ENCODE measurements at places on chromosomes 2 and 18.
A peak's percentile ranks its signal among the peaks of the same experiment; 100 is the strongest.

DNA sequence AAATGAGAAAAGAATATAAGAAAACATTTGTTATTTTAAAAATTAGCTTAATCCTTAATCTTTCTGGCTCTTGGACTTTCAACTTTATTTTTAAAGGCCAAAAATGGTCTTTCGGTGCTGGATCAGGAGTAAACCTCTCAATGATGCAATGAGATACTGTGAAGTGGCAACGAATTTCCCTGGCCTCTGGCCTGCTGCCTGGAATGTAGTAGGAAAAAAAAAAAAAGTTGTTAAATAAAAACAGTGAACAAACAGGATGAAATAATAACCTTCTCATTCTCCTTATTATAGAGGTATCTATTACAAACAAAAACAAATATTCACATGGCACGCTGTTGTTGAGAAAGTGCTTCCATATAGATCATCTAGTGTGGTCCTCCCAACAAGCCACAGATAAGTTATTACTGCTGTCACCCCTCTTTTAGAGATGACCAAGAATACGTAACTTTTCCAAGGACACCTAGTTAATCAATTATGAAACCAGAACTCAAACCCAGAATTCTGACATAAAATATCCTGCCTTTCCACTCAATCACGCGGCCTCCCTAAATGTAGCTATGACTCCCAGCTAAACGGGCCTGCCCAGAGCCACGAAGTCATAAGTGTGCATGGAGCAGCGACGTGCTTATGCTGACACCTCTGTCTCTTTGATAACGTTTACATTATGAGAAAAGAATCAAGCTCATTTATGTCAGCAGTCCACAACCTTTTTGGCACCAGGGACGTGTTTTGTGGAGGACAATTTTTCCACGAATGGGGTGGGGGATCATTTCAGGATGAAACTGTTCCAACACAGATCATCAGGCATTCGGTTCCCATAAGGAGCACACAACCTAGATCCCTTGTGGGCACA lies 170.9 kb downstream of the BCL2 start:
- DNase-seq: no peak

DNA sequence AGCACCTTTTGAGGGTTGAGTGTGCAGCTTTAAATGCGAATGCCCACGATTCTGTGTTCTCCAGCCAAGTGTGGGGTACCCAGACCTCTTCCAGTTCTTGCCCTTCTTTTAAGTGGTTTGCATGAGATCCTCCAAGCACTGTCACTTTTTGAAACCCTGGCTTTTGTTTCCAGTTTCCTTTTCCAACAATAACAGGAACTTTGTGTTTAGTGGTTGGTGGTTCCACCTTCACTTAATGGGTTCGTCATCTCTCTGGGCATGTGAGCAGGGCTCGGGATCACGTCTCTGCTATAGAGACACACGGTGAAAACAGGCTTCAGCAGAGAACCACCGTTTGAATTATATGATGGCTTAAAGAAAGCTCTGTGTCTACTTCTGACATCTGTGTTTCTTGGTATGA lies 197.6 kb downstream of the LDLRAD4 start:
- no peak for DNase-seq

GRCh38 chr2:20052861-20053281 lies 1.4 kb upstream of the LAPTM4A start:
- no peak for DNase-seq

GRCh38 chr18:75003764-75004690 lies 204.9 kb downstream of the PTGR3 start:
- DNase-seq: no peak

- DNase-seq: peak; percentile 8
Observed at GRCh38 chr2:24083567-24084385, 858 bp downstream of the TP53I3 start.

DNA sequence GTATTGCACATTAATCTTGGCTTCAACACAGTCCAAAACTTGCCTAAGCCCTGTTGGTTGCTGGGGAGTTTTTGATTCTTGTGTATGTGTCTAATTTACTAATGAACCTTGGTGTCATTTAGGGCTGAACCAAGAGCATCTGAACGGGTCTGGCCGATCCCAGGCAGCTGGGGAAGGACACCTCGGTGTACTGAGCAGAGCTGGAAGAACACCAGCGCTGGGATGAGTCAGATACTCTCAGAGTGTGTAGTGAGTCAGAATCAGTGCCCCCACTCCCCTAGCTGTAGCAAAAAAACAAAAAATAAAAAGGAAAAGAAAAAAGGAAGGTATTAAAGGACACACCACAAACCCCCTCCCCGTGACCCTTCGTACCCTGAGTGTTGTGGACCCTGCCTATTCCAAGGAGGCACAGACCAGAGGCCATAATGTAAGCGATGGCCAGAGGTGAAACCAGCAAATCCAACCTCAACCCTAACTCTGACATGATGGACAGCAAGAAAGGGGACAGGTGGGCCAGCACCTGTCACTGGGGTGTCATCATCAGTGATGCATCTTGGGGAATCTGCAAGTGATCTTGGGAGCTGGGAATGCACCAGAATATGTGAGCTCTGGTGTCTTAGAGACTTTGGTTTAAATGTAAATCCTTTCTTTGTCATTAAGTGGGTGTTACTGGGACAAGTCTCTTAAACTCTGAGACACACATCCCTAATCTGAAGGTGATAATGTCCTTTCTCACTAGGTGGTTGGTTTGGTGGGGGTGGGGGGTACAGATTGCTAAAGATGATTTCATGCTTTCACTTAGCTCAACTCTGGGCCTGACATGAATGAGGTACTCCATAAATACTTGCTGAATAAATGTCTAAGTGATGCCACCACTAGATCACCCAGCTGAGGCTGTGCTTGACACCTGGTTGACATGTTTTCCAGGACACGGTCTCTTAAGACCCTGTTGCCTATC lies 34.2 kb upstream of the NCOA1 start:
- DNase-seq: no peak

- no peak for DNase-seq
Observed at GRCh38 chr2:76318848-76319360, 608.2 kb upstream of the GCFC2 start.

- DNase-seq: no peak
Observed at GRCh38 chr18:49677762-49678413, 116.0 kb downstream of the LIPG start.

DNA sequence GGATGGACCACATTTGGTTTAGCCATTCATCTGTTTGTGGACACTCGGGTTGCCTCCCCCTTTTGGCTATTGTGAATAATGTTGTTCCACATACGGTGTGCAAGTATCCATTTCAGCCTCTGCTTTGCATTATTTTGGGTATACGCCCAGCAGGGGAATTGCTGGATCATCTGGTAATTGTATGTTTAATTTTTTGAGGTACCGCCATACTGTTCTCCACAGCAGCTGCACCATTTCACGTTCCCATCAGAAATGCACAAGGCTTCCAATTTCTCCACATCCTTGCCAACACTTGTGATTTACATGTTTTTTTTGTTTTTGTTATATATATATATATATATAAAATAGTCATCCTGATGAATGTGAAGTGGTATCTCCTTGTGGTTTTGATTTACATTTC lies 54.6 kb upstream of the TWIST2 start:
- DNase-seq: no peak

DNA sequence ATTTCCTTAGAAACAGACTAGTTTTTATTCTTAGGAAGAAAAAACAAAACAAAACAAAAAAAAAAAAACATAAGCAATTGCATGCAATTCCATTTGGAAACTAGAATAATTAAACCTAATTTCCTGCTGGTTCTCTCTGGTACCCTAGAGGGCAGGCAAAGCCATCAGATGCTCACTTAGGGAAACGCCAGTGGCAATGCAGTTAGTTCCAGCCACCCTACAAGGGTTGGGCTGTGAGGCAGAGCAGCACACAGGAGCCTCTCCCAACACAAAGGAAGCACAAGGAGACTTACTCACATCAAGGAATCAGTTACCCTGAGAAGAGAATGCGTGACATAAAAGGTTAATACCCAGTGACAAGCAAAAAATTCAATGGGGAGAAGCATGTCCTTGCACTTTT lies 28.8 kb downstream of the CCDC93 start:
- no peak for DNase-seq

DNA sequence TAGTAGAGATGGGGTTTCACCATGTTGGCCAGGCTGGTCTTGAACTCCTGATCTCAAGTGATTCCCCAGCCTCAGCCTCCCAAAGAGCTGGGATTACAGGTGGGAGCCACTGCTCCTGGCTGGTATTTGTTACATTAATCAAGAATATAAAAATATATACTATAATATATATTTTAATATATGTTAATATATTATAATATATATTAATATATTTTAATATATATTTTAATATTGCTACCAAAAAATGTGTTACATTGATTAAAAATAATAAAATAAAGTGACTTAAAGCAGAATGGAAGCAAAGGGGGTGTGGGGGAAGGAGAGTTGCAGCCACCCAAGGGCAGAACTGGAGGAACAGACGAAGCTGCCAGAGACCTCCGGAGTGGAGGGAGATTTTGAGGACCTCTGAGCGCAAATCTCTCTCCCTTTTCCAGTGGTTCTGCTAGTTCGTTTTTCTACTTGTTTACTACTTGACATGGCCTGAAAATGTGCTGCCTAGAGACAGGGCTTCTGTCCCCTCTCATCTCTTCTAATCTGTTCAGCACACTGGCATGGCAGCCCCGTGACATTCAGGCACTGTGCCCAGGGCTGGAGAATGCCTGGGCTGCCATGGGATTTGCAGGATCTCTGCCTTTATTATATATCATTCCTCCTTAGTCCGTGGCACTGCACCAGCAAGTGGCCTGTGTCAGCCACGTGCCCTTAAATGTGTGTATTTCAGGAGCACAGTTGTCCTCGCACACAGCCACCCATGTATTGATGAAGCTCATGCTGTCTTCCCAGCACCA lies 47.9 kb upstream of the RAB12 start:
- no peak for DNase-seq

GRCh38 chr2:17557596-17557995 lies 17.1 kb downstream of the VSNL1 start:
- DNase-seq: no peak

- no peak for DNase-seq
Observed at GRCh38 chr2:228590681-228591080, 409.2 kb upstream of the SPHKAP start.

GRCh38 chr2:128562471-128563347 lies 244.0 kb upstream of the HS6ST1 start:
- no peak for DNase-seq

- DNase-seq: no peak
Observed at GRCh38 chr2:4866198-4866597, 826.0 kb upstream of the SOX11 start.

DNA sequence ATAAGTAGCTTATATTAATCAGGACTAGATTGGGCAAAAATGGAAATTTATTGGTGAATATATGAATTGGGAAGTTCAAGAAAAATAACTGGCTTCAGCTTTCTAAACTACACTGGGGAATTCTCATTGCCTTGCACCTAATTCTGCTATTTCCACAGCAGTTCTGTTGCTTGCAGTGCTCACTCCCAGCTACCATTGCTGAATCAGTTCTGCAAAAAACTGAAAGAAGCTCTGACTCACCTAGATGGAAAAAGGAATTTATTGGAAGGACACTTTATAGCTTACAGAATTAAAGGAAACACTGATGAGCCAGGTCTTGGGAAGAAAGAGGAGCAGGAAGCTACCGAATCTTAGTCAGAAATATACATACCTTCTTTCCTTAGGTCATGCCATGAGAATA lies 60.3 kb upstream of the ACVR1 start:
- no peak for DNase-seq

DNA sequence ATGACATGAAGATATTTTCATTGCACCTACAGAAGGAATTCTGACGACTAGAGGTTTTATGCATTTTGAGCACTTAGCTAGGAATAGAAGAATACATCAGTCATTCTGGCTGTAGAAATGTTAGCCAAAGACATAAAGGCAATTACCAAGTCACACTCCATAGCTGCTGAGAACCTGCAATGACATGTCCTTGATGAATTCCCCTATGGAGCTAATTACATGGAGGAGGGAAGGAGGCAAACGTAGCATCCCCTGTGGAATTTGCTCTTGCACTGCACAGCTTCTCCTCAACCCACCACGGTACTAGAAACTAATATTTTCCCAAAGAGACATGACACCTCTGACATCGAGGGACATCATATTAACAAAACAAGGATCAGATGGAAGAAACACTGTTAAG lies 174.0 kb upstream of the SESTD1 start:
- DNase-seq: no peak

DNA sequence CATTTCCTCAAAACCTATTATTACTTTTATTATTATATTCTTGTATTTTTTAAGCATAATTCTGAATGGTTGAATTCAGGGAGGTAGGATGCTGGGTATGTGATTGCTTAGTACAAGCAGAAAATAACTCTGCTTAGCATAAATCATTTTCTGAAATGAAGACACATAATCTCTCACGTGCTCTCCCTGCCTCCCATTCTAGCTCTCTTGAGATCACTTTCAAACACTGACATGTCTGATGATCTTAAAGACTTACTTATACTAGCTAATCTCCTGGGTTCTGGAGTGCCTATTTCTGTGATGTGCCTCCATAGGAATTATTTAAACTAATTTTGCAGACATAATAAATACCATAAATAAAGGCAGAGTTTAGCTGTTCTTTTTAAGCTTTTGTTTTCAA lies 1136.0 kb downstream of the SUCLG1 start:
- no peak for DNase-seq

- DNase-seq: no peak
Observed at GRCh38 chr18:50560681-50561629, 1.1 kb downstream of the MAPK4 start.

GRCh38 chr2:232013701-232014353 lies 52.3 kb downstream of the DIS3L2 start:
- no peak for DNase-seq

DNA sequence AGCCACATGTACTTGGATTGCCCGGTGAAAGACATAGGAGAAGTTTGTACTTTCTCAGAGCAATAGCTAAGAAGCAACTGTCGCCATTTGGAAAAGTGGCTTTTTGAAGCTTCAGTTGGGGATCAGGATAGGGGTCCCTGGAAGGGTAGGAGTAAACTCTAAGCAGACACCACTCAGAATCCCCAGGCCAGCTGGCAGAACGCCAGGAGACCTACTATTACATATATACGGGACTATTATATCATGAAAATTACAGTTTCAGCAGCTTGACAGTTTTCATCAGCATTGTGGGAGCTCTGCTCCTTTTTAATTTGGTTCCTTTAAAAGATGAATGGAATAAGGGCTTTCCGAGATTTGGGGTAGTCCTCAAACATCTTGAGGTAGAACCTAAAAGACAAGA lies 54.9 kb downstream of the SRD5A2 start:
- no peak for DNase-seq

DNA sequence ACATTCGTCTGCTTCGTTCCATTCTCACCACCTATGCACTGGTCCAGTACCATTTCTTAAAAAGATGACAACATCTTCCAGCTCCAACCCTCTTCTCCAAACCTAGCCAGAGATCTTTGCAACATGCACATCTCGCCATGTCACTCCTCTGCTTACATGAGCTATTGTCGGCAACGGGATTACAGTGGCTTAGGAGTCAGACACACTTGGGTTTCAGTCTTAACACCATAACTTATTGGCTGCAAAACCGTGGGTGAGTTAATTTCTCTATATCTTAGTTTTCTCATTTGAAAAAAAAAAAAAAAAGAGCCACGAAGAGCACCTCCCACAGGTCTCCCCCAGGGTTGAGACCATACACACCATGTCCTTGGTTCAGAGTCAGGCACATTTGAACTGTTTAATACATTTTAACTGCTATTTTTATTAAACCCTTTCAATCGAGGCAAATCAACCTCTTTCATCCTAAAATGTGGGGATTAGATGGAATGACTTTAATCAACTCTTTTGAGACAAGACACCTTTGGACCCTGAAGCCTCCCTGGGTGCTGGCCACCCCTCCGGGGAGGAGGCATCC lies 889 bp downstream of the ANKRD29 start:
- DNase-seq: no peak
